ENCODE measurements at places on chromosomes 2 and 18.
A peak's percentile ranks its signal among the peaks of the same experiment; 100 is the strongest.

DNA sequence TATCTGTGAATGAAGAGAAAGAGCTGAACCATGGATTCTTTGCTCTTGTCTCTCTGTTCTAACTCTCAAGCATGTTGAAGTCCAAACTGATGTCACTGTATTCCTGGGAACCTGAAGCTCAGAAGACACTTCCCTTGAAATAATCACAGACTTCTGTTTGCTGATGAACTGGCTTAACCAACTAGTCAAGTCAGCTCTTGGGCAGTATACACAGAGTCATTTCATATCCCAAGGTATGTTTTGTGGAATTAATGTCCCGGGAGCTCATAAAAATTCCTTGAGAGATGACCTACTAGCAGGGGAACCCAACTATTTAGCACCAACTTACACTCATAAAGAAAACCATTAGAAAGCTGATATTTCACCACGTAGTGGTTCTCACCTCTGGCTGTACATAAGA, 156.6 kb downstream of the NR4A2 start:
- no peak for DNase-seq

DNA sequence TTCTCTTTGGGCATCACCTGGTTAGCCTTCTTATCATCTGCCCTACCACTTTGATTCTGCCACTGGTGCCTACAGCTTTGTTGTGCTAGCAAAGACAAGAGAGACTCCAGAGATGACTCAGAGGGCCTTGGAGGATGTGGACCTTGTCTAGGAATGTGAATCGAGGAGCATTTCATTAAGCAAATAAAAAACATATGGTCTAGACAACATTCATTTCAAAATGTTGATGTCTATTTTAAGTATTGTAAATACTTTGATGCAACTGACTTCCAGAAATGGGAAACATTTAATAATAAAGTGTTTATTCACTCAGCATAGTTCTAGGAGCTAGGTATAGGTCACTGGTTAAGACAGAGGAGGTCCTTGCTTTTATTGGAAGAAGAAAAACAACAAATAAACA, 195.5 kb downstream of the CDCA7 start:
- peak; percentile 73 for DNase-seq

GRCh38 chr18:34977838-34978532, 63.2 kb upstream of the MAPRE2 start:
- no peak for DNase-seq

GRCh38 chr2:233413046-233413445, 58.8 kb downstream of the DGKD start:
- no peak for DNase-seq

DNA sequence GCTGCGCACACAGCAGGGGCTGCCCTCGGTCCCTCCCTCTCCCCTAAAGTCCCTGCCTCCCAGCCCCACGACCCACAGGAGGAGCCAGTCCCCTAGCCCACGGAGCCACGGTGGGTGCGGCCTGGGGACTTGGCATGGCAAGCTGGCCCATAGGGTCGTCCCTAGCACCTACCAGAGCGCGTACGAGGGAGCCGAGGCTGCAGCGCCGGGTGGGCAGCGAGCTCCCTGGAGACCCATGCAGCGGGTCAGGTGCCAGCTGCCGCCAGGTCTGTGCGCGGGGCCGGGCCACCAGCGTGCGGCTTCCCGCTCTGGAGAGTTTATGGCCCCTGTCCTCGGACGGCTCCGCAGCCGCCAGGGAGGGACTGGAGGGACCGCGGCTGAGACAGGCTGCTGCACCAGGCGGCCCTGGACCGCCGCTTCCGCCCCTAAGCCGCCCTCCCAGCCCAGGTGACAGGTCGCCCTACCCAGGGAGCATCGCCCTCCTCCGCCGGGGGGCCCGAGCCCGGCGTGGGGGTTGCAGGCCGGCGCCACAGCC, 273.6 kb downstream of the CCDC74A start:
- no peak for DNase-seq

DNA sequence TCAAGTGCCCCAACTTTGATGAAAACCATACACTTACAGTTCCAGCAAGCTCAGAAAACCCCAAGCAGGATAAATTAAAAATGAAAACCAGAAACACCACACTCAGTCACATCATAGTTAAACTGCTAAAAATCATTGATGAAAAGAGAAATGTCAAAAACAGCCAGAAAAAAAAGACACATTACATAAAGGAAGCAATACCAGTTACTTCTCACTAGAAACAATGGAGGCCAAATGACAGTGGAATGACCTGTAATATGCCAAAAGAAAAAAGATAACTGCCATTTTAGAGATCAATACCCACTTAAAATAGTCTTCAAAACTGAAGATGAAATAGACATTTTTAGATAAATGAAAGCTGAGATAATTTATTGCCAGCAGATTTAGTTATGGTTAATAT, 66.0 kb downstream of the MAP3K20 start:
- DNase-seq: no peak

- no peak for DNase-seq
These were observed 10.9 kb downstream of the MTX2 start for GRCh38 chr2:176280156-176280555.

- DNase-seq: no peak
These were observed 121.5 kb upstream of the SP3 start for GRCh38 chr2:174086708-174087107.

GRCh38 chr2:193583638-193584400, 1389.1 kb upstream of the TMEFF2 start:
- no peak for DNase-seq

- DNase-seq: no peak
These were observed 55.0 kb downstream of the ANKRD44 start for GRCh38 chr2:197255543-197255942.

- no peak for DNase-seq
These were observed 39.6 kb upstream of the CLASP1 start for GRCh38 chr2:121688820-121689219.

DNA sequence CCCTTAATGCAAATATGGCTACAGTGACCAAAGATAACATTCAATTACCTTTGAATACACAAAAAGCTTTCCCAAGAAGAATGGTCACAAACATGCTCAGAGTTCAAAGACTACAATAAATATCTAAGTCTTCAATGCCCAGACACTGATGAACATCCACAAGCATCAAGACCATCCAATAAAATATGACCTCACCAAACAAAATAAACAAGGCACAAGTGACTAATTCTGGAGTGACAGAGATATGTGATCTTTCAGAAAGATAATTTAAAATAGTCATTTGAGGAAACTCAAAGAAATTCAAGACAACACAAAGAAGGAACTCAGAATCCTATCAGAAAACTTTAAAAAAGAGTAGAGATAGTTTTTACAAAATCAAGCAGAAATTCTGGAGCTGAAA, 40.6 kb upstream of the CAPN13 start:
- no peak for DNase-seq

- no peak for DNase-seq
These were observed 47.0 kb downstream of the PARD6G start for GRCh38 chr18:80200171-80200931.

DNA sequence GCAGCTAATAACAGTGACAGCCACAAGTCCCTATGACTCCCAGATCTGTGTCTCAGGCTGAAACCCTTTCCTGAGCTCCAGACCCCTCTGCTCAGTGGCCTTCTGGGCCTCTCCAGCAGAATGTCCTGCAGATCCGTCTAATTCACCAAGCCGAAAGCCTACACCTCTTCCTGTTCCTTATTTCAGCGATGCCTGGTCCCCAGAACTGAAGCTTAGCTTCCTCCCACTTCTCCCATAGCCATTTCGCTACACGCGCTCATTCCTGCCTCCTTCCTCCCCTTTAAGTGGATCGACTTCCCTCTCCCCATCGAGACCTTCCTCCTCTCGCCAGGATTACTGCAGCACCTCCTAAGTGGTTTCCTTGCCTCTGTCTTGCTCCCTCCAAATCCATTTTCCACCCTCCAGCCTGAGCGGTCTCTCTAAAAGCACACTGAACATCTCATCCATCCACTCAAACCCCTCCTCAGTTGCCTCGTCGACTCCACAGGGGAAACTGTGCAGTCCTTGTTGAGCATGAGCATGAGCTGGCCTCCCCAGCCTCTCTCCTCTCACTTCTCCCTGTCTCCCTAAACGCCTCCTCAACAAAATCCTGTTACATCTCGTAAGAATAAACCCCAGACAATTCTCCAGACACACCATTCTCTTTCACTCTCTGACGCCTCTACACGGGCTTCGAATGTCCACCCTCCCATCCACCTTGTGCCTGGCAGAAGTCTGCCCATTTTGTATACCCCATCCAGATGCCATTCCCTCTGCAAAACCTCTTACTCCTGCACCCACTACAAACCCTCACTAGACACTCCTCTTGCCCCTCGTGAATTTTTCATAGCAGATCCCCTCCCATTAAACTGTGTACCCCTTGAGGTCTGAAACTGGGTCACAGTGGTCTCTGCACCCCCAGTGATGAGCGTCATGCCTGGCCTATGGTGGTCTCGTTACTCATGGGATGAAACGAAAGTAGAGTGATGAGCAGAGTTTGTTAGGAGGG, 232.6 kb downstream of the ATAD2B start:
- DNase-seq: no peak

DNA sequence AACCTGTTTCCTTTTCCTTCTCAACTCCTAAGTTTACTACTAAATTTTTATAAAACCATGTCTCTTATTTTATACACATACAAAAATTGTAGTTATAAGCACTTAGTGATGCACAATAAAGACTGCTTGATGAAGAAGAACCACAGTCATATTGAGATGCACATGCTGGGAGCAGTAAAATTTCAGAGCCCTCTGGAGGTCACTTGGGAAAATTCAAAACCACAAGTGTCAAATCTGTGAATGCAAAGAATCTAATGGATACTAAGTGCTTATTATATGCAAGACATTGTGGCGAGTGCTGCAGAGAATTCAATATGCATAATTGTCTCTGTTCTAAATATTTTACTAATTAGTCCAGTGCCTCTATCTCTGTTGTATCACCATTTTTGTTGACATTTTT, 180.5 kb downstream of the VWC2L start:
- DNase-seq: no peak

- DNase-seq: no peak
These were observed 153.2 kb downstream of the WDPCP start for GRCh38 chr2:63435070-63435469.

GRCh38 chr2:235577404-235578330, 83.8 kb downstream of the AGAP1 start:
- DNase-seq: no peak

- DNase-seq: peak; percentile 95
These were observed 8.5 kb upstream of the RMDN2 start for GRCh38 chr2:37916512-37917082.

DNA sequence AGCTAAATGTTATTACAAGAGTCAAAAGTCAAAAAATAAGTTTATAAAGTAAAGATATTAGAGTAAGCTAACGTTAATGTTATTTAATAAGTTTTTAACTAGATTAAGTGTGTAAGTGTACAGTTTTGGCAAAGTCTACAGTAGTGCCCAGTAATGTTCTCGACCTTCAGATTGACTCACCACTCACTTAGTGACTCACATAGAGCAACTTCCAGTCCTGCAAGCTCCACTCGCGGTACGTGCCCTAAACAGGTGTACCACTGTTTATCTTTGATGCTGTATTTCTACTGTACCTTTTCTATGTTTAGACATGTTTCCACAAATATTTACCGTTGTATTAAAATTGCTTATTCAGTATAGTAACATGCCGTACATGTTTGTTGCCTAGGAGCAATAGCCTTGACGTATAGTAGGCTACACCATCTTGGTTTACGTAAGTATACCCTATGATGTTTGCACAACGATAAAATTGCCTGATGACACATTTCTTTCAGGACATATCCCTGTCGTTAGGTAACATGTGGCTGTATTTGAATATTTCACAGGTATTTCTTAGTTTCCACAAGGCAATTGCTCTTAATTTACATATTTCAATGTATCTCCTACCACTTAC, 1641.9 kb upstream of the PIK3C3 start:
- no peak for DNase-seq
